ENCODE measurements at places on chromosomes 6 and 20. TPM values are rescaled to one million over a fixed set of nuclear protein-coding genes. Genes with fewer than 3 reads are reported as not detected.

- H3K27me3 ChIP-seq: peaks cover 92% of the 10 kb centered on the region
- H3K36me3 ChIP-seq: no peaks in the 10 kb centered on the region
- no peak for DNase-seq
- peaks cover 6% of the 10 kb centered on the region for H3K4me1 ChIP-seq
Measured at GRCh38 chr6:98830146-98830545, 4.2 kb upstream of the POU3F2 start.

GRCh38 chr6:136945072-136945471 lies 23.0 kb downstream of the SLC35D3 start:
- no peak overlapping the region for H3K27ac ChIP-seq
- no peak for DNase-seq
- no peaks in the 10 kb centered on the region for H3K36me3 ChIP-seq
- no peaks in the 10 kb centered on the region for H3K4me1 ChIP-seq
- H3K4me3 ChIP-seq: no peak overlapping the region

DNA sequence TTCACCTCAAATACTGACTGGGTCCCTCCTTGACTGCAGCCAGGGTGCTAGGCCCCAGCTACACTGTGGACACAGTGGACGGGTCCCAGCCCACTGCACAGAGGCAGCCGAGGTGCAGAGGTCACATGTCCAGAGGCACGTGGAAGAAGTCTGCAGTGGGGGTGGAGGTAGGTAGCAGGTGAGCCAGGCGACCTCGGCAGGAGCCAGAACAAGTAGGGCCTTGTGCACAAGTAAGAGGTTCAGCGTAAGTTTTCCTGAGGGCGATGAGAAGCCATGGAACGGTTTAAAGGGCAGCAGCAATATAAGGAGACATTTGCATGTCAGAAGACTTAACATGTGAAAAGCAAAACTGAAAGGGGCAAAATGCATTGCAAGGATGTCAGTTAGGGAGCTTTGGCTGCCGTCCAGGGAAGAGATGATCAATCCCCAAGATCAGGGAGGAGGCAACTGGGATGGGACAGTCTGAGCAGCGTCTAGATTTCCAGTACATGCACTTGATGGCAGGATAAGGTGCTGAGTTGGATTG lies 49.7 kb upstream of the SNX9 start:
- no peak for DNase-seq
- H3K4me3 ChIP-seq: no peak overlapping the region
- no peaks in the 10 kb centered on the region for H3K27me3 ChIP-seq
- no peaks in the 10 kb centered on the region for H3K4me1 ChIP-seq
- H3K36me3 ChIP-seq: no peaks in the 10 kb centered on the region
- H3K27ac ChIP-seq: no peak overlapping the region

DNA sequence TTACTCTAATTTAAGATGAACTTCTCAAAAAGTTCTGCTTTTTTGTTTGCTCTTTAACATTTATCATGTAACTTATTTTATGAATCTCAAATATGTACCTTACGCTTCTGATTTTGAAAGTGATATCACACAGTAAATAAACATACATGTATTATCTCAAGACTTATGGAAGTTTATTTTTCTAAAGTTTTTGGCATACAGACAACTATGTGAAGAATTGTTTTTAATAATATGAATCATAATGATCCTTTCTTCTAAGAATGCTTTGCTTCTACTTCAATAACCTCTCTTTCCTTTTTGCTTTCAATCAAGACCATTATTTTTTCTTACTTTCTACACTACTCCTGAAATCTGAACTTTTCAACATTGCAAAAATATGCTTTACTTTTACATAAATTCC lies 816.4 kb downstream of the EYS start:
- H3K27me3 ChIP-seq: no peaks in the 10 kb centered on the region
- no peaks in the 10 kb centered on the region for H3K4me1 ChIP-seq
- no peak for DNase-seq
- H3K4me3 ChIP-seq: no peak overlapping the region
- no peak overlapping the region for H3K27ac ChIP-seq
- no peaks in the 10 kb centered on the region for H3K36me3 ChIP-seq

- no peak overlapping the region for H3K27ac ChIP-seq
- no peak overlapping the region for H3K4me3 ChIP-seq
- no peaks in the 10 kb centered on the region for H3K4me1 ChIP-seq
- no peaks in the 10 kb centered on the region for H3K27me3 ChIP-seq
- no peak for DNase-seq
Measured at GRCh38 chr20:15814911-15815310, 758.3 kb downstream of the KIF16B start.

Gene HLA-DRB5
- 26.7 TPM for total RNA-seq

All from colonic mucosa (tissue), 4 donors.